ENCODE measurements at places on chromosomes 16 and 17.
A peak's percentile ranks its signal among the peaks of the same experiment; 100 is the strongest.

- no peak for DNase-seq
These were observed 6.8 kb downstream of the SPPL2C start for GRCh38 chr17:45851464-45851863.

DNA sequence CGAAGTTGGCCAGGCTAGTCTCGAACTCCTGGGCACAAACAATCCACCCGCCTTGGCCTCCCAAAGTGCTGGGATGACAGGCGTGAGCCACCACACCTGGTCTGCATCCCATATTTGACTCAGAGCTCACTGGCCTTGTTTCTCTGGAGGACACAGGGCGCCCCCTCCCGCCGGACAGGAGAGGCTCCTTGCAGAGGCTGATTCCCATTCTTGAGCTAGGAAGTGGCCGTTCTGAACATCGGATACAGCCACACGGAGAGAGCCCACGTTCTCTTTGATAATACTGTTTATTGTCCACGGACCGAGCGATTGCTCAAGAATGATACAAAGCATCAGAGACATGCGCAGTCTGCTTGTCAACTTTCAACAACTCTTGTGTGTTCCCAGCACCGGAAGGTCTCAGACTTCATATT is 12.1 kb upstream of the USP36 start:
- DNase-seq = no peak

DNA sequence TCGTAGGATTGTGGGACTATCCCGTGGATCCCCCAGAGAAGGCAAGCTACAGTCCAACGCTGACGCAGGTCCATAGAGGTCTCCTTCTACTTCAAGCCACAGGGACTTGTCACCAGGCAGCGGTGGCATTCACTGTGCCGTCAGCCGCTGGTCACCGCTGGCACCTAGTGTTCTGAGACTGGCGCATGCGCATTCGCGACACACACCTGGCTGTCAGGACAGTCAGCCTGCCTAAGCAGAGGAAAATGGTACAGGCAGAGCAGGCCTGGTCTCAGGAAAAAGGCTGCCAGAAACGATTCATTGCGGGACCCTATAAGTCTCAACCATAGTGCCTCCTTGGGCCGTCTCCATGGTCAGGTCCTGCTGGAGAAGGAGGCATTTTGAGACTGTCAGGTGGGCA is 138.0 kb upstream of the WSB1 start:
- DNase-seq = no peak

GRCh38 chr17:30000755-30001257 is 59.4 kb downstream of the EFCAB5 start:
- DNase-seq = no peak

- no peak for DNase-seq
These were observed 6.1 kb downstream of the ZG16 start for GRCh38 chr16:29784157-29784556.

GRCh38 chr16:80417706-80418271 is 123.0 kb upstream of the DYNLRB2 start:
- DNase-seq = no peak

DNA sequence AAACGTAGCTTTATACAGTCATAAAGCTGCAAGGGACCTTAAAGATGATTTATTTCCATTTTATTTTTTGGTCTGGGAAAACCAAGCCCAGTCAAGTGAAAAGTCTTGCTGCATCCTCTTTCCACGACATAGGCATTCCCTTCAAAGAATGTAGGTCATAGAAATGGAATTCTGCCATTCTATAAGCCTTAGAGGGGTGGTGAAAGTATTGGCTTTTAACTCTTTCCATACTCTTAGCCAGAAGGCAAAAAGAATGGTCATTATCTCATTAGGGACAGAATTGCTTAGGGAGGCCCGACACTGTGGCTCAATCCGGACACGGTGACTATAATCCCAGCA is 7.9 kb upstream of the MSL1 start:
- DNase-seq = no peak

GRCh38 chr17:17151055-17151454 is 55.1 kb downstream of the PLD6 start:
- peak; percentile 90 for DNase-seq

DNA sequence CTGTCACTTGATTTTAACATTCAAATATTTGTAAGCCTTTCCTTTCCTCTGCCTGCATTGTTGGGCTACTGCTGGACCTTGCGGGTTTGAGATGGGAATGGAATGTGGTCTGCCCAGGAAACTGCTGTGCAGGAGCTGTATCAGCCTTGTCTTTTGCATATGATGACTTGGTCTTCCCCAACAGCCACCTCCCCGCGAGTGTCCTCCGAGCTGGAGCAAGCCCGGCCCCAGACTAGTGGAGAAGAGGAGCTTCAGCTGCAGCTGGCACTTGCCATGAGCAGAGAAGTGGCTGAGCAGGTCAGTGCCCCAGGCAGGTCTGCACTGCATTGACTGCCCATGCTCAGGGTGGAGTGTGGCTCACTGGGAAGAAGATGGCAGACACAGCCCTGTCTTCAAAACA is 52.8 kb downstream of the B9D1 start:
- DNase-seq = no peak

DNA sequence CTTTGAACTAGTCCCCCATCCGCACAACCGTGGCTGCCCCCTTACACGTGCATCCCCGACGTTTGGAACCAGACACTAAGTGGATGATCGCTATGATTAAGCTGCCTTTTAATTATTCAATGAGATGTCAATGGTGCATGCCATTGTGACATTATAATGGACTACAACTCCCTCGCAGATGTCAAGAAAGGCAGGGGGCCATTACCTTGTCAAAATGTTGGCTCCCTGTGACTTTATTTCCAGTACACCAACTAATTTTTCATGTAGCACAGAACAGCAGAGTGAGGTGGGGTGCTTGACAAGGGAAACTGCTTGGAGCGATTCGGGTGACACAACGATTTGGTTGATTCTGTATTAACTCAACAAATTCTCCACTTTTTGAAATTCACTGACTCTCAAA is 26.5 kb downstream of the ASIC2 start:
- DNase-seq = no peak

DNA sequence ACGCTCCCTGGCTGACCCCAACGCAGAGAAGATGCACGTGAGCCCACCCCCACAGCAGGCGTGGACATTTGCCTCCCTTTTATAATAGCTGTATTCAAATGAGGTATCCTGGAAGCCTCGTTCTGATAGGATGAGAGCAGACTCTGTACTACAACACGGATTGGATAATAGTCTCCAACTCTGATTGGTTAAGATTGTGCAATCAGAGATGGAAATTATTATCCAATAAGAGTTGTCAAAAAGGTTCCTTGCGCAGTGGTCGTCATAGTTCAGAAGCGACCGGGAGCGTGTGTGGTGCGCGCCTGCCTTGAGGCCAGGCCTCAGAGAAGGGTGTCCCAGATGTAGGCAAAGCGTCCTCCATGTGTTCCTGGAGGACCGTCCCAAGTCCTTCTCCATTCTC is 104.6 kb downstream of the USP22 start:
- no peak for DNase-seq

- no peak for DNase-seq
These were observed 655 bp upstream of the GPR139 start for GRCh38 chr16:20074099-20074991.

- no peak for DNase-seq
These were observed 985.0 kb upstream of the GOT2 start for GRCh38 chr16:59719121-59719520.

DNA sequence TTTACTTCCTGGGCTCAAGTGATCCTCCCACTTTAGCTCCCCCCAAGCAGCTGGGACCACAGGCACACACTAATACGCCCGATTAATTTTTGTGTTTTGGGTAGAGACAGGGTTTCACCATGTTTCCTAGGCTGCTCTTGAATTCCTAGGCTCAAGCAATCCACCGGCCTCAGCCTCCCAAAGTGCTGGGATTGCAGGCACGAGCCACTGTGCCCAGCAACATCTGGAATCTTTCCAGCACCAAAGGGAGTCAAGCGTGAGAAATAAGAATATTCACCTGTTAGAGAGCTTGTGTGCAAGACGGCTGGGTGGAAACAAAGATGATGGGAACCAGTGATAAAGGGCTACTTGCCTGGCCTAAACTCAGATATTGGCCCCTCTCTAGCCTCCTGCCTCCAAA is 14.2 kb upstream of the ALOX12B start:
- DNase-seq = no peak

GRCh38 chr17:76318586-76318985 is 10.5 kb upstream of the QRICH2 start:
- no peak for DNase-seq

DNA sequence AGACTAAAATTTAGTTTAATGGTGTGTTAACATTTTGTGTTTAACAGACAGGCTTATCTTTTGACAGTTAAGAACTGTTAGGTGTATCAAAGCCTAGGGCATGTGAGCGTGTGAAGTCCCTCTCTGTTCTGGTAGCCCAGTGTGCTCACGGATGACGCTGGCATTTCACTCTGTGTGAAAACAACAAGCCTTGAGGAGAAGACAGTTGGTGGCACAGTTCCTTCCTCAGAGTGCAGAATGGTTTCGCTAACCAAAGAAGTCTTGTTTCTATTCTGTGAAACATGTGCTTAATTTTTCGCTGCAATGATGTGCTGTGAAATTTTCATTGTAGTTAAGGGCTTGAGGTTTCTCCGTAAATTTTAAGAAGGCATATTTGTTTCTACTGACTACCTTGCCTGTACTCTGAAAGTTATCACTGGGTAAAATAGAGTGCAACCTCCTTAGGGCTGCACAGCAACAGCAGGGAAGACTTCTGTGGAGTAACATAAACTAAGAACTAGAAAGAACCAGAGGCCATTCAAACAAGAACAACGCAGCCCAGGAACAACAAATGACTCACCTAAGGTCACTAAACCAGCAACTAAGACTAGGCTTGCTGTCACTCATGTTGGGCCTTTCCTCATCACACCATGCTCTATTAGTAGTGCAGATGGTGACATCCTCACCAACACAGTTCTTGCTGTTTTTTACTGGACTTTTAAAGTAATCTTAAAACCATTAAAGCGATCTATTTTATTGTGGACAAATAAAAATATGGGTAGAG is 33.4 kb downstream of the BRD7 start:
- DNase-seq = no peak

DNA sequence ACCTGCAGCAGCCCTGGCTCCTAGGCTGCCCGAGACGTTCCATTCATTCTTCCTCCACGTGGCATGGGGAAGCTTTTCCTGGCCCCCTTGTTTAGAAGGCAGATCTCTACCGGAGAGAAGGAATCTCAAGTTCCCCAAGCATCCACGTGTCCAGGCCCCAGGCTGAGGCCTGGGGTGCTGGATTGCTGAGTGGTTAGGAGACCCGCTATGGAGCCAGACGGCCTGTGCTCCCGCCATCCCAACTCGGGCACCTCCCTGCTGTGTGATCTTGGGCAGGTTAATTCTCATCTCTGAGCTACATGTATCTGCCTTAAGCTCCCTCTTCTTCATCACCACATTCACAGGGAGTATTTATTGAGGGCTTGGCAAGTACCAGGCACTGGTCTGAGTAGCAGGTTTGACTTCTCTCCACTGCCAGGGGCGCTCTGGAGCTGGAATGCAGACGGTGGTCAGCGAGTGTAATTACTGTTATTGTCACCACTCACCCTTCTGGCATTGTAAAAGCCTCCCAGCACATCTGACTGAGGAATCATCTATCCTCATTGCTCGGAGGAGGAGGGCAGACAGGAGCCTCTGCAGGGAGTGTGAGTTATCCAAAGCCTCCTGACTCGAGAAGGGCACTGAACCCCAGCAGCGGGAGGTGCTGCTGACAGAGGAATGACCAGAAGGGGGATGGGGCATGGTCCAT is 1.1 kb upstream of the ADGRG1 start:
- peak; percentile 93 for DNase-seq

Data from RPMI7951 (cell line).